GM10248 (cell line): ENCODE measurements at places on chromosomes 4 and X.

- no peak for DNase-seq
Measured at GRCh38 chr4:76630741-76631140, 195.7 kb downstream of the SHROOM3 start.

DNA sequence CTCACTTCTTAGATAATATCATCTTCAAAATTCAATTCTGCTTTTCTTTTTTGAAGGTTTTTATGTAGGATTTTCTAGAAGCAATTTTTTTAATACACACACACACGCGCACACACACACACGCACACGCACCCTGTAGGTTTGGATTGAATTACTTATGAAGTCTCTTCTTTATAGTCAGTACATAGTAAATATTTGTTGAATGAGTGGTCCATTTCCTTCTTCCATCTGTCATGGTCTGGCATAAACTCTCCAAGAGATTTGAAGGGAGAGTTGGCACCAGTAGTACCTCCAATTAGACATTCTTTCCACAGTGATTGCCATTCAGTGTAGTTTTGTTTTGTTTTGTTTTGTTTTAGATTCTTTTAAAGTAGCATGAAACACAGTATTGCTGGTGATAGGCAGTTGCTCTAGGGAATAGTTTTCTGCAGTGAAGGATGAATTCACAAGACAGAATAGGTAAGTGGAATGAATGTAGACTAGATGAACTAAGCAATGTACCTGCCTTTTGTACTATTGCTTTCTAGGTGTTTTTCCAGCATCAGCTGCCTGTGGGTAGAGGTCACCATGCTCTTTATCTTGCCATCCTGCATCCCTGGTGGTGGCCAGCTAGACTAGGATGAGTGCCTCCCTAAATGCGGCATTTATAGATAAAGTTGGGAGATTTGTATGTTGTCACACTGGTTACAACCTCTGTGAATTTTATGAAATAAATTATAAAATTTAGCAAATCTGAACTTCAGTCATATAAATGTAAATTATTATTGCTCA is 20.5 kb downstream of the PDLIM5 start:
- no peak for DNase-seq

GRCh38 chr4:78323439-78323838 is 228.1 kb upstream of the ANXA3 start:
- DNase-seq: no peak

GRCh38 chr4:20395160-20395773 is 143.6 kb downstream of the SLIT2 start:
- DNase-seq: peak; percentile 7

- no peak for DNase-seq
Measured at GRCh38 chrX:81308086-81308829, 106.4 kb downstream of the SH3BGRL start.

DNA sequence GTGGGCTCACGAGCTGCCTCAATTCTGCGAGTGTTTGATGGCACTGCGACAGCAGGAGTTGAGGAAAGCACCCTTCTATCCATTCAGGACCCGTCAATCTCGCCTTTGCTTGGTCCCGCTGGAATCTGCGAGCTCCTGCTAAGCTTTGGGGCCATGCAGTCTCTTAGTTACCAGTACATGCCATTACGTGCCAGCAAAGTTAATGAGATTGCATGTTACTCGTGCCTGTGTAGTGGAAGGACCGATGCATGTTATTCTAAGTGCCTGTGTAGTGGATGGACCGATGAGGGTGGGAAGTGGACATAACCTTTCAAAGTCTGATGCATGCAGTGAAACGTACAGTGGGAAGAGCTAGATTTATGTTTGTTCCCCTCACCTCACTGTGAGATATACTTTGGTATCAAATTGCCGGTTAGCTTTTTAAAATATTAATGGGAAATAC is 569 bp downstream of the RPS3A start:
- DNase-seq: no peak

DNA sequence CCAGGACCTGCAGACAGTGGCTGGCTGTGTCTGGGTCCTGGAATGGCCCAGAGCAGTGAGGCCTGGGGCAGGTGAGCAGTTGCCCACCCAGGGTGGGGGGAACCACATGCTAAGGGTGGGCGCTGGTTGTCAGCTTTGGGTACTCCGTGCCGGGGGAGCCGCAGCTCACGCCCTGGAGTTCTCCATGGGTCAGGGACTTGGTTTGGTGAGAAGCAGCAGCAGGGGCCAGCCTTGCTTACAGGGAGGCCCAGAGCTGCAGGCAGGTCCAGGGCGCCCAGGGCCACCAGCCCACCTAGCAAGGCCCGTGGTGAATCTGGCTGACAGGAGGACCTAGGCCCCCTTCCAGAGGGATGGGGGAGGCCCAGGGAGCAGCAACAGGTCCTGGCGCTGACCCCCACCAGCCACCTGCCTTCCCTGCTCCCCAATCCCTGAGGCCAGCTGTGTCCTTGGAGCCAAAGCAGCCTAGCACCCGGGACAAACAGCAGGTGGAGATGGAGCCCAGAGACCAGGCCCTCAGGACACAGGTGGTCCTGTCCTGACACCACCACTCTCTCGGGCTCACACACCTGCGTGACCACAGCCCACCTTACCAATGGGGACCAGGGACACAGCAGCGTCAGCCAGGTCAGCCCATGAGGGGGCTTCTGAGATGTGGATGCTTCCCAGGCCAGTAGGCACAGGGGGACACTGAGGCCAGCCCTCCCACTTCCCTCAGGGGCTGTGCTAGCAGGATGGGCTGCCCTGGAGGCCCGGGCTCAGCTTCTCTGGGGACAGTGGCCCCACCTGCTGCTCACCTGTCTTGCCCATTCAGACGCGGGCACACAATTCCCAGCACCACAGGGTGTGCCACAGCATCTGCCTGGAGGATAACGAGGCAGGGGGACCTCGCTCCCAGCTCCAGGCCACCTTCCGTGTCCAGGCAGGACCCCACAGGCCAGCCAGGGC is 3.5 kb downstream of the MXD4 start:
- DNase-seq: no peak

DNA sequence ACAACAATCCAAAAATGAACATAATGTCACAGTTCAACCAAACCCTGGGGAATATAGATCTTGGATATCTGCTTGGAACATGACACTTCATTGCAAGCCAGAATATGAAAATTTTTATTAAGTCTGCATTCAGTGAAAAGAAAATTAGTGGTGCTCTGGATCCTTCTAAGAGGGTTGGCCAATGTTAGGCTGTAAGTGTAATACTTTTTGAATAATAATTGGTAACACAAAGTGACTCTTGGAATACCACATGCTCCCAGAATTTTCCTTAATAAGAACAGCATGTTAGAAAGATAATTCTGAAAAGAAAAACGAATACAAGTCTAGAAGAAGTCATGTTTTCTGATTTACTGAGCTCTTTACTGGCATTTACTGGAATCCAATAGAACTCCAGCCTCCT is 175.8 kb downstream of the RASL11B start:
- no peak for DNase-seq

- DNase-seq: peak; percentile 8
Measured at GRCh38 chrX:20352935-20353336, 86.2 kb upstream of the RPS6KA3 start.

- DNase-seq: no peak
Measured at GRCh38 chr4:89293299-89293698, 14.3 kb downstream of the GPRIN3 start.

DNA sequence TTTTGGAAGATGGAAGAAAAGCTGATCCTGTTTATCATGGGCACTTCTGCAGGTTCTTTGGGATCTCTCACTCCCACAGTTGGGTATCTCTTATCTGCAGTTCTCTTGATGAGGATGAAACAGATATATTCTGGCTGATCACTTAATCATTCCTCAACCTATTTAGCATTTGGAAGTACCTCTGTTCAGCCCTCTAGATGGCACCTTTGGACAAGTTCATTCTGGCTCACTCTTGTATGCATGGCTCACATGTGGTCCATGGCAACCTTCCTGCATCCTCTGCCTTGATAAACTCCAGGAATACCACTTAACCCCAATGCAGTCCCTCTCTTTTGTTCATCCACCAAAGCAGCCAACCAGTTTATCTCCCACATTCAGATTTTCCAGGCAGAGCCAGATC is 74.2 kb downstream of the SMARCA5 start:
- no peak for DNase-seq

GRCh38 chr4:67885762-67886161 is 2.0 kb upstream of the TMPRSS11D start:
- DNase-seq: no peak

DNA sequence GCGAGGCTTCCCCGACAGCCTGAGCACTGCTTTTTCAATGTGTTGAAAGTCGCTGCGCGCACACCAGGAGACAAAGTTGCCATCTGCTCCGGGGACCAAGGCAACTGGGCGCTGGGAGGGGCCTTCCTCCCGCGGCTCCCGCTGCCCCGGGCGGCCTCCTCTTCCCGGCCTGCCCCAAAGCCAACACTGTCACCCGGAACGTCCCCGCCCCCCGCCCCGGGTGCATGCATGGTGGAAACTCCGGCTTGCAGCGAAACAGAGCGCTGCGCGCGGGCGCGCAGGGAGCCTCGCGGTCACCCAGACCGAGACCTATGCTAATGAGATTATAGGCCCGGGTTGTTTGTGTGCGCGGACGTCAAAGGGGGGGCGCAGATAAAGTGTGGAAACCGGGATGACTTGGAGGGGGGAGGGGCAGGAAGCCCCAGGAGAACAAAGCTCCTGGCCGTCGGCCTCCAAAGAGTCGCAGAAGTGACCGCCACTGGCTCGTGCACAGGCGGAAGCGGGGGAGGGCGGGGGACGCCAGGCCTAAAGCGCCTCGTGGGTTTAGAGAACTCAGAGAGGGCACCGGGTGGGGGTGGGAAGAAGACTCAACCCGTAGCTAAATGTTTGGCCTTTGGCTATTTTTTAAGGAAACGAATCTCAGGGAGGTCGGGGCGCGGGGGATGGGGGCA is 88.8 kb downstream of the BCOR start:
- no peak for DNase-seq

- no peak for DNase-seq
Measured at GRCh38 chrX:138648568-138648967, 62.9 kb downstream of the FGF13 start.

DNA sequence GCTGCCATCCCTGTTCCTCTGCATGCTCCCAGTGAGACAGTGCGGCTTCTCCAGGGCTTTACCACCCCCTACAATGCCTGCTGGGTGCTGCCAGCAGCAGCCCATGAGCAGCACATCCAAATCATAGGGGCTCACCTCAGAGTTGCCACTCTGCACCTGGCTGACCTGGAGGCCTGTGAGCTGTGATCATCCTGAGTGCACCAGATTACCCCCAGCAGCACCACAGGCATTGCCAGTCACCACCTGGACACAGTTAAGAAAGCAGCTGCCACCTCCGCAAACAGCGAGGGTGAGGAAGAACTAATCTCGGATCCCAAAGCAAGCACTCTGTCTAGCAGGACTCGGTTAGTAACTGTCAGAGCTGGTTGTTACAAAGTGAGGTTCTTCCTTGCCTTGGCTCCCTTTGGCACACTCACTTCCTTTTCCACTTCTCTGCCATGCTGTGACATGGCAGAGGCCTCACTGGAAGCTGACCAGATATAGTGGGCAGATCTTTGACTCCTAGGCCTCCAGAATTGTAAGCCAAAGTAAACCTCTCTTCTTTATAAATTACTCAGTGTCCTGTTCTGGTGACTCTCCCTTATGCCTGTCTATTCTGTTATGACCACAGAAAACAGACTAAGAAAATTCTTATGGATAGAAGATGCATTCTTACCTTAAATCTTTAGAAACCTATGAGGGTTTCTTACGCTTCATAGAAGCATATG is 25.2 kb downstream of the LRIT3 start:
- no peak for DNase-seq

GRCh38 chr4:76897536-76898384 is at the start of gene SOWAHB:
Gene SOWAHB (minus strand): TSS chr4:76898144. CDS start chr4:76897849, 295 bp downstream.
- DNase-seq: peak; percentile 40

- DNase-seq: no peak
Measured at GRCh38 chr4:47538825-47539154, 53.7 kb downstream of the ATP10D start.

DNA sequence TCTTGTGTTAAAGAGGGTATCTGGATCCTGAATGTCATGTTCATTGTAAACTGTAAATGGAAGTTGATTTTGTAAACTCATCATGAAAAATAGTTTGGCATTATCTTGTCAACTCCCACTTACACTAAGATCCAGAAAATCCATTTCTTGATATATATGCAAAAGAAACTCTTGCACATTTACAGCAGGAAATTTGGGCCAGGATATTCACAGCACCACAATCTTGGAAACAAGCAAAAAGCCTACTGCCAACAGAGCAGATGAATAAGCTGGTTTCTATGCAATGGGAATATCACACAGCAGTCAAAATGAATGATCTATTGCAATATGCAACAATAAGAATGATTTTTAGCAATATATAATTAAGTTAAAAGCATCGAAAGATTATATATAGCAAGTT is 8.6 kb downstream of the GABRA4 start:
- DNase-seq: no peak

DNA sequence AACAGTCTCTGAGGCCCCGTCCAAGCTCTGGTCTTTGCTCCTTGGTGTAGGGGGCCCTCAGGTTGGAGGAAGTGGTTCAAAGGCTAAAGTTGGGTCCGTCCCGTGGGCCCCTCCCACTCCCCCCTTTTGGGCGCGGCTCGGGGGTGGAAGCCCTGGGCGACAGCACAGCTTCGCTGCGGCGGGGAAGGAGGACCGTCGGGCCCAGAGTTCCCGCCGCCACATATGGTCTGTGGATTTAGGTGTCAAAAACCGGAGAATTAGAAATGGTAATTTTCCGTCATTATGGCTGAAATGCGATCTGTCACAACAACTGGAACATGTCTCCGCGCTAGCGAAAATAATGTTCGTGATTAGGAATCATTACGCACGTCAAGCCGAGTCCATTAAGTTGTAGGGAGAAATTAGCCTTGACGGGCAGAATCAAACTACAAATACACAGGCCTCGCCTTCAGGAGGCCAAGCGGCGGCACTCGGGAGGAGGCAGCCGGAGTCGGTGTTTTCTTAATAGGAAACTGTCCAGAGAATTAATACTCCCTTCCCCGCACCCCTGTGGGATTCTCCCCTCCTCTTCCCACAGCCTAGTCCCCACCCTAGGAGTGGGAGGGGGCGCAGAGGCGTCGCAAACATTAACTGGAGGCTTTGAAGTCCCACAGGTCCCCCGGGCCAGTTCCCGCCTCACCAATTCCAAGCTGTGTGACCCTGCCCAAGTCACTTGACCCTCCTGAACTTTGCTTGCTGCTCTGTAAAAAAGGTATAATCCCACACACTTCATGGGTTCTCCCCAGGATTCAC is 15.0 kb downstream of the NKX3-2 start:
- DNase-seq: peak; percentile 15

GRCh38 chr4:155582971-155583437 is 83.6 kb upstream of the GUCY1A1 start:
- no peak for DNase-seq

- DNase-seq: peak; percentile 9
Measured at GRCh38 chr4:35548921-35549320, 695.4 kb downstream of the ARAP2 start.
